NCI-H1048 (cell line): ENCODE measurements at places on chromosomes 7 and 10.

GRCh38 chr10:97408496-97408992, 7.4 kb upstream of the RRP12 start:
- DNase-seq, result no peak

GRCh38 chr10:32377458-32378259, 30.7 kb upstream of the EPC1 start:
- no peak for DNase-seq

DNA sequence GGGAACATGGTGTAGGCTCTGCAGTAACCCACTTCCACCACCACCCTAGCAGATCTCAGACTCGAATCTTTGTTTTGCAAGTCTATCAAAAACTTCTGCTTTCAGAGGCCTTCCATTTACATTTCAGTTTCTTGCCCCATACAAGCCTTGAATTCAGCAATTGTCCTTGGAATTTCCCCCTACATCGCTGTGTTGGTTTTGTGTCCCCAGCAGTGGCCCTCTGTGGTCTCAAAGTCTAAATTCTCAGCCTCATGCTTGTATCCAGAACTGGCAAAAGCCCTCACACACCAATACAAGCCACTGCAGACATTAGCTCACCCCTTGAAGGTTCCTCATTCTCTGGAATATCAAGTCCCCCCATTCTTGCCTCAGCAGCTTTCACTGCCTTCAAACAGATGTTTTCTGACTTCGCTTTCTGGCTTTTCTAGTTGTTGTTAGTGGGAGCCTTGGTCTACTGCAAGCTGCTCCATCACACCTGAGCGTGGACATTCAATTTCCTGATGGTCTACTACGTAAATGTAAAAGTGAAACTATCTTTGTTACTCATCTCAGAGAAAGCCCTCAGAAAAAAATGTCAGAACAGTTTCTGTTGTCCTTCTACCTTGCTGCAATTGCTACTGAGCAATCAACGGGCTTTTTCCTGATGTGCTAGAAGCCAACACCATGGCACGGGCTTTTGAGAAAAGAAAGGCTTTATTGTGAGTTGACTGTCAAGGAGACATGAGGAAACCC, 1.8 kb upstream of the NUB1 start:
- DNase-seq, result no peak

DNA sequence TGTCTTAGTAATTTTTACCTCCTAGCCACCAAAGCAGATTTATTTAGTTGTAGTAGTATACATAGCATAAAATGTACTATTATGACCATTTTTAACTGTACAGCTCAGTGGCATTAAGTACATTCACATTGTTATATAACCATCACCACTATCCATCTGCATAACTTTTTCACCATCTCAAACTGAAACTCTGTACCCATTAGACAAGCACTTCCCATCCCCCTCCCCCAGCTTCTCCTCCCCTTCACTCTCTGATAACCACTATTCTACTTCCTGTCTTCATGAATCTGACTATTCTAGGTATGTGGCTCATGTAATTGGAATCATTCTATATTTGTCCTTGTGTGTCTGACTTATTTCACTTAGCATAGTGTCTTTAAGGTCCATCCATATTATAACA, 71.9 kb downstream of the MRPL32 start:
- no peak for DNase-seq

- DNase-seq, result no peak
Measured at GRCh38 chr10:11578802-11579255, 32.6 kb downstream of the USP6NL start.

DNA sequence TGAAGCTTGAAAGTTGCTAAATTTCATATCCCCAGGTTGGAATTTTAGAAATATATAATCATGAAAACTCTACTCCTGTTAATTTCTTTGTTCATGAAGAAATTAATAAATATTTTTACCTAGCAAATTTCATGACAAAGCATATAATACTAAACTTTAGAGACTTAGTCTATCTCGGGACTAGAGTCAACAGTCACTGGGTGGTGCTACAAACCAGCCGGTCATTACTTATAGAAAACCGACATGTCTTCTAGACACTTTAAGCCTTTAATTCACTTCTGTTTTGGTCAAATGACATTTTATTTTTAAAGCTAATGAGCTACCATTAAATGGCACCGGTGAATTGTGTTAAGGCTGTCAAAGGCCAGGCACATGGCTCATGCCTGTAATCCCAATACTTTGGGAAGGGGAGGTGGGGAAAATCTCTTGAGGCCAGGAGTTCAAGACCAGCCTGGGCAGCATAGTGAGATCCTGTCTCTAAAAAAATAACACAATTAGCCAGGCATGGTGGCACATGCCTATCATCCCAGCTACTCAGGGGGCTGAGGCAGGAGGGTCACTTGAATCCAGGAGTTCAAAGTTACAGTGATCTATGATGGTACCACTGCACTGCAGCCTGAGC, 270.1 kb downstream of the CACNA2D1 start:
- no peak for DNase-seq

- DNase-seq, result no peak
Measured at GRCh38 chr7:133556048-133556447, 303.2 kb downstream of the EXOC4 start.

DNA sequence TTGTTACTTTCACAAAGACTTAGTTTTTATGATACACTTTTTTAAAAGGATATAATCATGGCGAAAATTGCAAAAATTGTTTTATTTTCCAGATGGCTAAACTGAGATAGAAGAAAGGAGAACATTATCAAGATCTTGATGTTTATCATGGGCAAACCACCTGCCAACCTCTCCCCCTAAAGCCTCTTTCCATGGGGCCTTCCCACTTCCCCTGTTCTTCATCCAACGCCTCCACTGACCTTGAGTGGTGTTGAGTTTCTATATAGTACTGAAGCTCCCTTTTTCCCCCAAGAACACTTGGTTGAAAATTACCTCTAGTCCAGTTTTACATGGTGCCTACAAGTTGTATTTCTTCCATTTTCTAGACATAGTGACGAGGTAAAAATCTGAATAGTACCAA, 5.0 kb downstream of the CREB3L2 start:
- no peak for DNase-seq
